ENCODE measurements at places on chromosomes 13 and 19.

DNA sequence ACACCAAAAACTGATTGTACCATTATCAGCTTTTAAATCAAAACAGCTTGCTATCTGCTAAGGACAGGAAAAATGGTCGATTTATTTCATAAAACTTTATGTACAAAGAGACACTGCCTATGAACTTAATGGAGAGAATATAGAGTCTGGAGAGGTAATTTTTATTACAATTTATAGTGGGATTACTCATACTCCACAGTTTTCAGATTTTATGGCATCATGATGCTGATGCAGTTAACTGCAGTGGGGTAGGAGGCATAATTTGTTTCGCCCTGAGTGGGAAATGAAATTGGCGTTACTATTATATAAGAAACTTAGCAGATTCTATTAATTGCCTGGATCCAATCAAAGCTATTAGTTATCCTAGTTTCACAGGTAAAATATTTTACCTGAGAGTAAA lies 301.4 kb downstream of the KLF12 start:
- DNase-seq, result no peak

DNA sequence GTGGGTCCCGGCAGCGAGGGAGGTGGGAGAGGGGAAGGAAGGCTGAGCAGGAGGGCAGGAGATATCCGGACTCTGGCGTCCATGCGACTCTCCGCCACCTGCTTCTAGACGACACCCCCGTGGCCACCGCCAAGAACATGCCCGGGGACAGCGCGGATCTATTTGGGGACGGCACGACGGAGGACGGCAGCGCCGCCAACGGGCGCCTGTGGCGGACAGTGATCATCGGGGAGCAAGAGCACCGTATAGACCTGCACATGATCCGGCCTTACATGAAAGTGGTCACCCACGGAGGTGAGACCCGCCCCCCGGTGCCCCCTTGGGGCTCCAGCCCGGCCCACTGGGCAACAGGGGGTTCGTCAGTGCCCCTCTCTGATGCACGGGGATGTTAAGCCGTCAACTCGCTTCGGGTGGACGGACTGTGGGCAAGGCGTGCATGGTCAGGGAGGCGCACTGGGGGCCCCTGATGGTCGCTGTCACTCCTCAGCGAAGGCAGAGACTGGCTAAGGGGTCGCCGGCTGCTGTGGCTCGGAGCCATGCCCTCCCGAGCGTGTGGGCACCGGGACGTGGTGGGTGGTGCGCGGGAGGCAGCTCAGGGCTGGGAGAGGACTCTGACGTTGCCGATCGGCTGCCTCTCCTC lies 25.1 kb upstream of the NMRK2 start:
- DNase-seq, result no peak

GRCh38 chr13:112903606-112904195 lies 65.3 kb upstream of the MCF2L start:
- DNase-seq, result no peak

- DNase-seq, result no peak
Observed at GRCh38 chr13:88461272-88462009, 790.3 kb downstream of the SLITRK5 start.

GRCh38 chr13:93889430-93889951 lies 590.0 kb downstream of the DCT start:
- no peak for DNase-seq

DNA sequence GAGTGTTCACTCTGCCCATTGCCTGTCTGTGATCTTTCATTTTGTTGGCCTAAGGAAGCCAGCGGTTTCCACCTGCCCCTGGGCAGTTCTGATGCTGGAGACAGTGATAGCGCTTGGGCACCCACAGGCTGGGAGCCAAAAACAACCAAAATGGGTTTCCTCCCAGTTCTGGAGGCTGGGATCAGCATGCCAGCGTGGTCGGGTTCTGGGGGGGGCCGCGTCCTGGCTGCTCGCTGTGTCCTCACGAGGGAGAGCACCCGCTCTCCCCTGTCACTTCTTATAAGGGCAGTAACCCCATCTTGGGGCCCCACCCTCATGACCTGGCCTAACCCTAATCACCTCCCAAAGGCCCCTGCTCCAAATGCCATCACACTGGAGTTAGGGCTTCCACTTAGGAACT lies 67.9 kb downstream of the RAB20 start:
- DNase-seq, result no peak

DNA sequence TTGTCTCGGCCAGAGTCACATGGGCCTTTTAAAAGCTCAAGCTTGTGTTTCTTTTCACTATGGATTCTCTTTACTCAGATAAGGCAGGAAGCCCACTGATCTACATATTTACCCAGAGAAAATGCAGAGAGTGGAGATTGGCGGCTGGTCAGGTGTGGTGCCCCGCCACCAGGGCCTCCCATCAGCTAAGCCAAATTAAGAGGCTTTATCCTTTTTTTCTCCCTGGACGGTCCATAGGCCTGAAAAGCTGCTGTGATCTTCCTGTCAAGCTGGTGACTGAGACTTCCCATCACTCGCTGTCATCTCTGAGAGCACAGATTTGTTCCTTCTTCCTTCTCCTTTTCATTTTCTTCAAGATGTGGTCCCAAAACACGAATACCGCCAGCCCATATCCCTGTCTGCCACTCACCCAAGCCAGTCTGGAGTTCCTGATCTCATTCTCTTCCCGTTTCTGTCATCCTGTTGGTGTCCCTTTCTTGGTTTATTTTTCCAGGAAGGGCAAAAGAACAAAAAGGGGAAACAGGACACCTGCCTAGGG lies 1.9 kb downstream of the SAFB start:
- DNase-seq, result no peak

DNA sequence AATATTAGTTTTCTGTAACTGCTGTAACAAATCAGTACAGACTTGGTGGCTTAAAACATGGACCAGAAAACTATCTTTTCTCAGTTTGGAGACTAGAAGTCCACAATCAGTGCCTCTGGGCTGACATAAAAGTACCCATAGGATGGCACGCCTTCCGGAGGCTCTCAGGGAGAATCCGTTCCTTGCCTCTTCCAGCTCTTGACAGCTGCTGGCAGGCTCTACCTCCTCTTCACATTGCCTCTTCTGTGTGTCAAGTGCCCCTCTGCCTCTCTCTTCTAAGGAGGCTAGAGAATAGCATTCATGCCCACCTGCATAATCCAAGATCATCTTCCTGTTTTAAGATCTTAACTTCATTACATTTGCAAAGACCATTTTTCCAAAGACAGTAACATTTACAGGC lies 1194.2 kb downstream of the EFNB2 start:
- DNase-seq, result no peak

DNA sequence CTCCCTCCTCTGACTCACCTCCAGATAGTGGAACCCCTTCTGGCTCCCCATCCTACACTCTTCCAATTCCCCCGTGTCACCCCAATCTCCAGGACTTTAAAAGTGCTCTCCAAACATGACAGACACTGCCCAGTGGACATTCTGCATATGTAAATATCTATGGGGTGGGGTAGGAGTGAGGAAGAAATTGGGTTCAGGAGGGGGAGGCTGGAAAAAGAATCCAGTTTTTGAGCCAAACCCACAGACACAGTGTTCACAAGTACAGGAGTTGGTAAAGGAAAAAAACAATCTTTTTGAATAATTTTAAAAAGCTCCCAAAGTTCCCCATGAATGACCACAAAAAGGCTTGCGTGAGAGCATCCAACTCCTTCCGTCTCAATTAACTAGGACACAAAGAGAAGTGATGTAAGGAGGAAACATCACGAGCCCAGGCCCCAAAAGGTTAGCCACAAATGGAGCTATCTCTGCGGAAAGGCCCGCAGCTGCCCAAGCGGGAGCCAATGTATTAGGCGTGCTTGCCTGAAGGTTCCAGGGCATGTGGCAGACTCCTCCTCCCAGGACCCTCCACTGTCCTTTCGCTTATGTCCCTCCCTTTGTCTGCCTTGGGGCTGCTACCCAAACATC lies 18.0 kb downstream of the ZC3H4 start:
- no peak for DNase-seq

GRCh38 chr13:25691654-25692053 lies 319.9 kb downstream of the ATP8A2 start:
- DNase-seq, result no peak

GRCh38 chr13:76036176-76036575 lies 400.0 kb downstream of the LMO7 start:
- DNase-seq, result no peak

- DNase-seq, result no peak
Observed at GRCh38 chr13:45108716-45109101, 11.6 kb upstream of the GTF2F2 start.

GRCh38 chr19:32404213-32404932 lies 1.2 kb upstream of the DPY19L3 start:
- no peak for DNase-seq

DNA sequence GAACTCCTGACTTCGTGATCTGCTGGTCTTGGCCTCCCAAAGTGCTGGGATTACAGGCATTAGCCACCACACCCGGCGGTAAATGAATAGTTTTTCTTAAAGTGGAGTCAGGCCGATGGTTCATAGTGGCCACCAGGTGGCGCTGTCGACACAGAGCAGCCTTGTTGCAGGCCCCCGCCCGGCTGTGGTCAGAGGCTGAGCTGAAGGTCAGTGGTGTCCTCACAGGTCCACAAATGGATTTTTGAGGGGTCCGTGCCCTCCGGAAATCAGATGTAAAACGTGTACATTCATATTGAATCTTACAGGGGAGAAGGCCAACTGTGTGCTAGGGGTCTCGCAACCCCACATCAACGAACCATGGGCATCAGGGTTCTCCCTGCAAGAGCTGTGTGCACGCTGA lies 13.4 kb upstream of the WDR18 start:
- no peak for DNase-seq

- DNase-seq, result no peak
Observed at GRCh38 chr13:37869756-37870488, at the start of gene TRPC4. TRPC4 (minus strand) TSS chr13:37869772; CDS start chr13:37783333, 86,439 bp downstream.

DNA sequence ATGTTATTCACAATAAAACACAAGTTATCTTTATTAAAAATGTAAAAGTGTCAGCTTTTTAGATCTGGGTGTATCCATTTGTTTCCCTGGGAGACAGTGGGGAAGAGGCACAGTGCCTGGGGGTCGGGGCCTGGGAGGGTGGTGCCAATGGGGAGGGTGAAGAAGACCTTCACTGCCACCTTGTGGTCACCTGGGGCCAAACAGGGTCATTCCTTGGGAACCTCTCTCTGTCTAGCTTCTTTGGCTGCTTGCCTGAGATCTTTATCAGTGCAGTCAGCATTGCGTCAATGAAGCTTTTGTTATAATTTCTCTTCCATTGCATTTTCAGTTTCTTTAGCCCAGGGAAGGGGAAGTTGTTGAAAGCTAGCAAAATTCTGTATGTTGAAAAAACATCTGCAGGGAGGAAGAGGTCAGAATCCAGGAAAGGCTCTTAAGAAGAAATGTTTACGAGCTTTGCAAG lies 39.1 kb downstream of the PCDH8 start:
- DNase-seq, result peak; percentile 53

DNA sequence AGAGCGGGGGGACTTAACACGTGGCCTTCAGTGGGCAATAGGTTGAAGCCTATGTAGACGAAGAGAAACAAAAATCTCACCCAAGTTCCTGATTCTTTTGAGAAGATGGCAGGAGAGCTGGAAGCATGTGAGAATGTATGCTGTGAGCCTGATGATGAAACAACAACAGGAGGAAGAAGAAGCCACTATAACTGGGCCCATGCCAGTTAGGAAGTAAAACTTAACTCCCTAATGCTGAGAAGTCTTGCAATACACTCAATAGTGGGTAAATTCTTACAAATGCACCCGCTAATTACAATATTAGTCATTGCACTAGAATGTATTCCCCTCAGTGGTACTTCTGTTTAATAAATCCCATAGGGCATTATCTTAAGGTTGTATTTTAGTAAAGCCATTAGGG lies 9.1 kb downstream of the PCDH17 start:
- no peak for DNase-seq

GRCh38 chr13:113887700-113888201 lies 23.9 kb upstream of the GAS6 start:
- no peak for DNase-seq

DNA sequence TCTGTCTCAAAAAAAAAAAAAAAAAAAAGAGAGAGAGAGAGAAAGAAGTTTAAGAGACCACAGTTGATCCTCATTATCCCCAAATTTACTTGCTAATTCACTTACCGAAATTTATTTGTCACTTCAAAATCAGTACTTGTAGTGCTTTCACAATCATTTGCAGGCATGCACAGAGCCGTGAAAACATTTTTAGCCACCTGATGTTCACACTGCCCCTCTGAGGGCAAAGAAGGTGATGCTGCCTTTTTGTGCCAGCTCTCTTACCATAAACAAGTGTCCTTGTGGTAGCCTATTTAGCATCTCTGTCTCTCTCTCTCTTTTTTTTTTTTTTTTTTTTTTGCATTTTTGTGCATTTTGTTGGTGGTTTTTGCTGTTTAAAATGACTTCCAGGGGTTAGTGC lies 24.1 kb upstream of the CASP14 start:
- peak; percentile 40 for DNase-seq

DNA sequence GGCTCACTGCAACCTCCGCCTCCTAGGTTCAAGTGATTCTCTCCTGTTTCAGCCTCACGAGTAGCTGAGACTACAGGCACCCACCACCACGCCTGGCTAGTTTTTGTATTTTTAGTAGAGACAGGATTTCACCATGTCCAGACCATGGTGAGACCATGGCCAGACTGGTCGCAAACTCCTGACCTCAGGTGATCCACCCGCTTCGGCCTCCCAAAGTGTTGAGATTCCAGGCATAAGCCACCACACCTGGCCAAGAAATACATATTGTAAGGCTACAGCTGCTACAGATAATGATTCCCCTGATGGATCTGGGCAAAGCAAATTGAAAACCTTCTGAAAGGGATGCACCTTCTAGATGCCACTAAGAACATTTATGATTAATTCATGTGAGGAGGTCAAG lies 17.8 kb downstream of the PLPP2 start:
- no peak for DNase-seq

GRCh38 chr19:2949939-2950285 lies 5.1 kb upstream of the ZNF77 start:
- no peak for DNase-seq

- DNase-seq, result no peak
Observed at GRCh38 chr13:109130093-109130835, 500.9 kb downstream of the MYO16 start.

DNA sequence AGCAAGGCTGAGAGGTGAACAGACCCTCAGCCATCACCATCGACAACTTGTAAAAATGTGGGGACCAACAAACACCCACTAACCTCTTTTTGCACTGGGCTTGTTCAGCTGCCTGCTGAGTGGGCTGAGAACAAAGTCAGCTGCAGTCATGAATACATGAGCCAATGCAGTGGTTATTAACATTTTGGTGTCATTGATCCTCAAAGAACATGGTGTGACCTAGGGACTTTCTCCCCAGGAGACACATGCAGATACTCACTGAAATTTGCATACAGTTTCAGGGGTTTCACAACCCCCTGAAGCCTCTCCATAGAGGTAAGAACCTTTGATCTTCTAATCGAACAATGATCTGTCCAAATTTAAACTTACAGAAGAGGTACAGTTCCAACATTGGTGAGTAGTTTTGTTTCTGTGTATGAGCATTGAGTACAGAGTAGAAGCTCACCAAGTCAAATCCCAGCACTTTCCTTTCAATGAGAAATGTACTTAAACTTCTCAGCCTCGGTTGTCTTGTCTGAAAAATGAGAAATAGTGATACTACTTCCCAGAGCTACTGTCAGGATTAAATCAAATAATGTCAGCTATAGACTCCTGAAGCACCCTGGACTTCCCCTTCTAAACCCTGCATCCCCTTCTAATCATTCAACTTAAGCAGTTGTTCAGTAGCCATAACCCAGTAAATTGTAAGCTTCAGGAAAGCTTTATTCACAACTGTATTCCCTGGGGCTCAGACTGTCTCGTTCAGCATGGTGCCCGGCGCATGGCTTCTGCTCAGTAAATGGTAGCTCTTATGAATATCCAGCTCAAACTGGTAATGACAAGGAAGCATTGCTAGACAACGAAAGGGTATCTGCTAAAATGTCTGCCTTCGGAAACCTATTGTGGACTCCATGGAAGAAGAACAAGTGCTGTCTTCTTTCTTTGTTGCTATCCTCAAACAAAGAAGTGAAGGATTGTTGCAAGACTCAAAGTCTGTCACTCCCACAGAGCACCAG lies 148.7 kb downstream of the FOXO1 start:
- DNase-seq, result peak; percentile 26

All from B cell (primary cell).